ENCODE measurements at places on chromosomes 6 and 20.

- no peak for DNase-seq
Observed at GRCh38 chr6:148816117-148816516, 69.3 kb downstream of the UST start.

GRCh38 chr20:58461899-58462298, 53.3 kb downstream of the APCDD1L start:
- no peak for DNase-seq

DNA sequence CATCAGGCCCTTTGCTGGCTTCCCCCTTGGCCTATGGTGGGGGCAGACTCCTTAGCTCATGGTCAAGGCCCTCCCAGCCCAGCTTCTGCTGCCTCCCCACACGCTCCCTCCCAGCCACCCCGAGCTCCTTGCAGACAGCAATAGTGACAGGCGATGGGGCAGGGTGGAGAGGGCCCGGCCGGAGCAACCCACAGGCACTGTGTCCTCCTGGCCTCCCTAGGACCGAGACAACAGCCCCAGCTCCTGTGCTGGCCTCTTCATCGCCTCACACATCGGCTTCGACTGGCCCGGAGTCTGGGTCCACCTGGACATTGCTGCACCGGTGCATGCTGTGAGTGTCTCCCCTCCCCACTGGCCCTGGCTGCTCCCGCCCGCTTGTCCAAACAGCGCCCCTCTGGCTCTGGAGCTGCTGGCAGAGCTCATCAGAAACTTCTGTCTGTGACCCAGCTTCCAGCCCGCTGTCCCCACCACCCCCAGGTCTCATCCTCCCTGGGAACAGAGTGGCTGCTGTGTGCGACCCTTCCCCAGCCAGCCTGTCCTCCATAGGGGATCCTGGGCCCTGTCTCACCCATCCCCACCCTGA, 21.8 kb downstream of the NPEPL1 start:
- no peak for DNase-seq

- no peak for DNase-seq
Observed at GRCh38 chr6:158707120-158707820, 57.4 kb downstream of the SYTL3 start.

GRCh38 chr6:22101163-22101562, 195.7 kb downstream of the PRL start:
- DNase-seq: no peak

Measured in NCI-H524 (cell line).